ENCODE measurements at places on chromosomes 5 and 9.

DNA sequence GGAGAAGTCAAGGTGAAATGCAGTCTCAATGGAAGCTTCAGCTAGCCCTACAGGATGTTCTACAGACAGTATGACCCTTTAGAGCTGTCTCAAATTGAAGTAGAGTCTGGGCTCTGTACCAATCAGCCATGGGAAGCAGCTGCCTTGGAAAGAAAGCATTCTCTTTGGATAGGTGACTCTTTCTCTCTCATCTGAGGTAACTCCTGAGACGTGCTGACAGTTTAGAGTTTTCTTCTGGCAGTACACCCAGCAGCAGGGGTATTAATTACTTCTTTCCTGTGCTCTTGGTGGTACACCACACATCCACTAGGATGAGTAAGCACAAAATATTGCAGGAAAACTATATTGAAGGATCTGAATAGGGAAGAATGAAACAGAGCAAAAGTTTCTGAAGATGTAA lies 329.6 kb upstream of the RGMB start:
- H3K4me1 ChIP-seq = no peaks in the 10 kb centered on the region
- no peaks in the 10 kb centered on the region for H3K36me3 ChIP-seq
- no peak for DNase-seq
- no peaks in the 10 kb centered on the region for H3K27me3 ChIP-seq
- no peak overlapping the region for H3K27ac ChIP-seq

DNA sequence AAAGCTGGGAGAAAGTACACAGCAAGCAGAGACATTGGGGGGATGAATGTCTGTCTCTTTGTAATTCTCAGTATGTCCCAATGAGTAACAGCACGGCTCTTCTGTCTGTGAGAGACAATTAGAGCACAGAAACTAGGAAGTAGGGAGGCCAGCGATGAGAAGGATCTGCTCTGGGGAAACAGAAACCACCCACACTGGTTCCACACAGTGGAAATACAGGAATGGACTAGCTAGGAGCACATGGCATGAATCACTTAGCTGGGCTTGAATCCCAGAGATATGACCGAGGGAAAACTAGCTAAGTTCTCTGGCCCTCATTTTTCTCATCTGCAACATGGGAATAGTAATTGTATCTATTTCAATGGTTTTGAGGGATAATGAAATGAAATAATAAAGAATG lies 895.9 kb downstream of the TLE4 start:
- H3K4me3 ChIP-seq = no peak overlapping the region
- H3K4me1 ChIP-seq = no peaks in the 10 kb centered on the region
- DNase-seq = no peak
- H3K27ac ChIP-seq = no peak overlapping the region
- H3K27me3 ChIP-seq = no peaks in the 10 kb centered on the region

GRCh38 chr9:106945727-106946660 lies 83.0 kb downstream of the ZNF462 start:
- no peak for DNase-seq
- H3K27ac ChIP-seq = no peak overlapping the region
- no peaks in the 10 kb centered on the region for H3K36me3 ChIP-seq

DNA sequence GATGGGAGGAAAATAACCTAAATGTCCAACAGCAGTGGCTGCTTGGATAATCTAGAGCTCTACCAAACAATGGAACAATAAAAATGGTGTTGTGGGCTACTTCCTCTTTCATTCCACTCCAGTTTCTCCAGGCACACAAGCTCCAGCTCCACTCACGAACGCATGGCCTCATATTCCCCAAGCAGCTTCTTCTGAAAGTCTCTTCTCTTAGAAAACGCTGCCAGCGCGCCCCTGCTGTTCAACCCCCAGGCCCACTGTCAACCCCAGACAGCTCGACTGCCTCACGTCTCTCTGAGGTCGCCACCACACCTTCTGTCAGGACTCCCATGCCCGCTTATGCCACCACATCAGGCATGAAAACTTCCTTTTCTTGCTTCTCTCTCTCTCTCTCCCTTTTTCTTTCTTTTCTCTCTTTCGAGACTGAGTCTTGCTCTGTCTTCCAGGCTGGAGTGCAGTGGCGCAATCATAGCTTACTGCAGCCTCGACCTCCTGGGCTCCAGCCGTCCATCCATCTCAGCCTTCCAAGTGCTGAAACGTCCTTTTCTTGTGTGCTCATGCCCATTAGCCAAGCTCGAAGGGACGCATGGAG lies 16.2 kb downstream of the OR2V2 start:
- no peak overlapping the region for H3K27ac ChIP-seq
- H3K4me1 ChIP-seq = peaks cover 33% of the 10 kb centered on the region
- H3K27me3 ChIP-seq = peaks cover 20% of the 10 kb centered on the region
- H3K36me3 ChIP-seq = no peaks in the 10 kb centered on the region

DNA sequence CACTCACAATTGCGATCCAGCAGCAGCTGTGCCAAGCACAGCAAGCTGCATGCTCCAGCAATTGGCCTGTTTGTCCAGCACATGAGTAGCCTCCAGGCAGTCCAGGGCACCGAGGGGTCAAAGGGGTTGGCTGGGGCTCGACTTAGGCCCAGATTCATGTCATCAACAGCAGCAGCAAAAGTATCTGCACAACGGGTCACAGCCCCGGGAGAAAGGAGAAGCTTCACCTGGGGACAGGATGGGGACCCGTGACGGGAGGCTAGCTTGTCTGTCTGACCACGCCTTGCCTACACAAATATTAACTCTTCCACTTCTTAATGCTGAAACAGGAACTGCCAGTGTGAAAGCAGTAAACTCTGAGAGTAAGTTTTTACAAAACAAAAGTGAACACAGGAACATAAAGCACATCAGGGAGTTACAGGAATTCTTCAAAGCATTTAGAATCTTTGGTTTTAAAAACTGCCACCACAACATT lies 191.2 kb downstream of the PIK3R1 start:
- H3K4me3 ChIP-seq = no peak overlapping the region
- peak overlapping the region; percentile 7 for H3K27ac ChIP-seq
- DNase-seq = peak; percentile 6
- H3K27me3 ChIP-seq = no peaks in the 10 kb centered on the region

GRCh38 chr5:113242481-113243348 lies 192.1 kb downstream of the TSSK1B start:
- no peaks in the 10 kb centered on the region for H3K4me1 ChIP-seq
- no peak for DNase-seq
- no peak overlapping the region for H3K4me3 ChIP-seq
- H3K36me3 ChIP-seq = no peaks in the 10 kb centered on the region

GRCh38 chr5:179854356-179854755 lies 4.3 kb downstream of the MRNIP start:
- H3K36me3 ChIP-seq = peaks cover 22% of the 10 kb centered on the region
- H3K27ac ChIP-seq = no peak overlapping the region
- no peak overlapping the region for H3K4me3 ChIP-seq

DNA sequence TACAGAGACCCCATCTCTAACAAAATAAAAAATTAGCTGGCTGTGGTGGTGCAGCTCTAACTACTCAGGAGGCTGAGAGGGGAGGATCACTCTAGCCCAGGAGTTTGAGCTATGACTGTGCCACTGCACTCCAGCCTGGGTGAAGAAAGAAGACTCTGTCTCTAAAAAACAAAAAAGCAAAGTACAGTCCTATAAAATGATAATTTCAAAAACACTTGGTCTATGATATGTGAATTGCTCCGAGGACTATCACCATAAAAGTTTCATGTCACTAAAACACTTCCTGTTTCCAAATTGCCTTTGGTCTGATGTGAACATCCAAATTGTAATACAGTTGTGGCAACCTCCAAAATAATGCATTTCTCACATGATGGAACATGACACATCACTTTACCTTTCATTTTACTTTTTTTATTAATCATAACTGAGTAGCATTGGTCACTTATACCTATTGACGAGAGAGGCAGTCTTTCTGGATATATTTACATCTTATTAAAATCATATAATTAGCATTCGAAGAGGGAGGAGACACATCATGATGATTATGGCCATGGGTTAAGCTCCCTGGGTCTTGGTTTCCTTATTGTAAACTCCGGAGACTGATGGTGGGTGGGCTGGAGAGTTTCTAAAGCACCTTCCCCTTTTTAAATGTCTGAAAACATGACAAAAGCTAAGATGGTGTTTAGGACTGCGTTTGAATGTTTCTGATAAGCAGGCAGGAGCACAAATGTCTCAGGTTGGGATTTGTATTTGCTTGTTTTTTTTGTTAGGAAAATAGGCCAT lies 25.8 kb upstream of the CD180 start:
- no peaks in the 10 kb centered on the region for H3K27me3 ChIP-seq
- H3K4me3 ChIP-seq = no peak overlapping the region
- peak overlapping the region; percentile 76 for H3K27ac ChIP-seq
- DNase-seq = no peak
- H3K4me1 ChIP-seq = peaks cover 20% of the 10 kb centered on the region
- no peaks in the 10 kb centered on the region for H3K36me3 ChIP-seq

GRCh38 chr9:135544981-135545635 lies 818 bp upstream of the OBP2A start:
- no peaks in the 10 kb centered on the region for H3K4me1 ChIP-seq
- H3K27me3 ChIP-seq = no peaks in the 10 kb centered on the region
- H3K4me3 ChIP-seq = no peak overlapping the region
- H3K27ac ChIP-seq = no peak overlapping the region
- no peaks in the 10 kb centered on the region for H3K36me3 ChIP-seq

- DNase-seq = no peak
- H3K27me3 ChIP-seq = no peaks in the 10 kb centered on the region
- no peaks in the 10 kb centered on the region for H3K4me1 ChIP-seq
- no peaks in the 10 kb centered on the region for H3K36me3 ChIP-seq
These were observed 287.7 kb downstream of the ACTL7B start for GRCh38 chr9:108568093-108568492.

- no peak overlapping the region for H3K4me3 ChIP-seq
- no peaks in the 10 kb centered on the region for H3K4me1 ChIP-seq
- no peak overlapping the region for H3K27ac ChIP-seq
- no peaks in the 10 kb centered on the region for H3K27me3 ChIP-seq
These were observed 9.1 kb upstream of the GNAQ start for GRCh38 chr9:78040726-78041125.

DNA sequence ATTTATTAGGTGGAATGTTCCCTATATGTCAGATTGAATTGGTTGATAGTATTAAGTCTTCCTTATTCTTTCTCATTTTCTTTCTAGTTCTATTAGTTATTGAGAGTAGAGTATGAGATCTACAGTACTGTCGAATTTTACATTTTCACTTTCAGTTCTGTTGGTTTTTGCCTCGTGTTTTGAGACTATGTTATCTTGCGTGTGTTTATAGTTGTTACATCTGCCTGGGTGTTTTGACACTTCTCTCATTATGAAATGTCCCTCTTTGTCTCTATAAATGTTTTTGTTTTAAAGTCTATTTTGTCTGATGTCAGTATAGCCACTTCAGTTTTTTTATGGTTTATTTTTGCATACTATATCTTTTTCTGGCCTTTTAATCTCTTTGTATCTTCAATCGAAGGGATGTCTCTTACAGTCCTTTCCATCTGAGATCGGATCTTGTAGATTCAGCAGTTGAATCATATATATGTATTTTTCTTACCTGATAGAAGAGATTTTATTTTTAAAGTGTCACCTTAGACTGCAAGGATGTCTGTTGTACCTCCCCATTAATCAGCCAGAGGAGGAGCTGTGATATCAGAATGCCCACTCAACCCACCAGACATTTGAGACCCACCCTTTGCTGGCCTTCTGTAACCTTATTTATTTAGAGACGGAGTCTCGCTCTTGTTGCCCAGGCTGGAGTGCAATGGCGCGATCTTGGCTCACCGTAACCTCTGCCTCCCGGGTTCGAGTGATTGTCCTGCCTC lies 20.7 kb downstream of the EHMT1 start:
- no peak for DNase-seq
- H3K27me3 ChIP-seq = no peaks in the 10 kb centered on the region
- peak overlapping the region; percentile 83 for H3K27ac ChIP-seq

DNA sequence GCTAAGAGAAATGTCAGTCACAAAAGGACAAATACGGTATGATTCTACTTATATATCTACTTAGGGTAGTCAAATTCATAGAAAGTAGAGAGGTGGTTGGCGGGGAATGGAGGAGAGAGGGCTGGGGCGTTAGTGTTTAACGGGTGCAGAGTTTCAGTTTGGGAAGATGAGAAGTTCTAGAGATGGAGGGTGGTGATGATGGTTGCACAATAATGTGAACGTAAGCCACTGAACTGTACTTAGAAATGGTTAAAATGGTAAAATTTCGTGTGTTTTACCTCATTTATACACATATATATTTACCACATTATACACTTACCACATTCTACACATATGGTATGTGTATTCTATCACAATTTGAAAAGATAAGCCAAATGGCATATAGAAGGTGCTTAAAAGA lies 35.7 kb downstream of the LSM11 start:
- no peak overlapping the region for H3K4me3 ChIP-seq
- H3K27ac ChIP-seq = no peak overlapping the region
- H3K27me3 ChIP-seq = no peaks in the 10 kb centered on the region
- no peaks in the 10 kb centered on the region for H3K4me1 ChIP-seq

DNA sequence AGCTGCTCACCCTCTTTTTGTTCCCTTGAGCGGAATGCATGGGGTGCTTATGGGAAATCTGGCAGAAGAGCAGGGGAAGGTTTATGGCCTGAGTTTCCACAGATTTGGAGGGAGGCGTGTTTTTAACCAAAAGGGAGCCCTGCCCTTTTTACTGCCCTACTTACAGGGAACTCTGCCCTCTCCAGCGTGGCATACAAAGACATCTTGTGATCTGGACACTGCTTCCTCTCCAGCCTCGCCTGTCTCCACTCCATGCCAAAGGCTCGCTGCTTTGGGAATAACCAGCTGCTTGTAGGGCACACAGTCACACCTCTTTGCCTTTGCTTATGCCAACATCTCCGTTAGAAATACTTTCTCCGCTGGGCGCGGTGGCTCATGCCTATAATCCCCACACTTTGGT lies 314.2 kb downstream of the ARHGAP26 start:
- peaks cover 8% of the 10 kb centered on the region for H3K36me3 ChIP-seq
- H3K27me3 ChIP-seq = no peaks in the 10 kb centered on the region
- H3K27ac ChIP-seq = no peak overlapping the region
- no peak overlapping the region for H3K4me3 ChIP-seq
- no peak for DNase-seq

DNA sequence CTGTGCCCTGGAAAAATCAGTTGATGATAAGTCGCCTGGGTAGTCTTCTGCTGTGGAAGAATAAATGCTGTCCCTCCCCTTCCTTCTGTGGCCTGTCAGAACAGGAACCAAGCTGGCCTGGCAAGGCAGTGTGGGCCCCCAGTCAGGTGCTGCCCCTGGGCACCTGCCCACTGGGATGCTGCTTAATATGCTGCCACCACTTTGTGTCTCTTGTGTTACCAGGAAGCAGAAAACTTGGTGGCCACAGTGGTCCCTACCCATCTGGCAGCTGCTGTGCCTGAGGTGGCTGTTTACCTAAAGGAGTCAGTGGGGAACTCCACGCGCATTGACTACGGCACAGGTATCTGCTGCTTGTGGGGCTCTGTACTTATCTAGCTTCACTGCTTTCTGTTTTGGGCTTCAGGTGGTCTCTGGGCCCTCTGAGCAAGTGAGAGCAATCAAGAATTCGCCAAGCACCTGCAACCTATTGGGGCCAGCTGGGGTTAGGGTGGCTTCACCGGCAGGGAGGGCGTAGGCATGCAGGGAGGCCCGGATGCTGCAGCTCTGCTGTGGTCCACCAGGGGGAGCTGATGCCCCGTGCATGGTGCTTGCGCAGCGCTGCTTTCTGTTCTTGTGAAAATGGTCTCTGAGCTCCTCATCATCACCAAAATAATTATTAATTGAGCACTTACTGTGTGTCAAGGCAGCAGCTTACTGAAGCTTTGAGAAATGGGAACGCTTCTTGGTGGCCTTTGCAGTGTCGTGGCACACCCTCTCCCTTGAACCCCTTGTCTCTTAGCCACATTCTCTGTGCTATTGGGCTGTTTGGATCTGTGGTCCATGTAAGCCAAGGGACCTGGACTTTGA lies 20.3 kb downstream of the PTPA start:
- H3K27me3 ChIP-seq = no peaks in the 10 kb centered on the region
- DNase-seq = peak; percentile 92
- H3K4me1 ChIP-seq = peaks cover 8% of the 10 kb centered on the region
- H3K36me3 ChIP-seq = peaks cover 35% of the 10 kb centered on the region
- H3K27ac ChIP-seq = no peak overlapping the region

GRCh38 chr5:154236-154635 lies 37.1 kb upstream of the LRRC14B start:
- H3K27ac ChIP-seq = no peak overlapping the region
- H3K27me3 ChIP-seq = no peaks in the 10 kb centered on the region
- no peaks in the 10 kb centered on the region for H3K36me3 ChIP-seq
- DNase-seq = no peak
